ENCODE measurements at places on chromosomes 7 and 10.

DNA sequence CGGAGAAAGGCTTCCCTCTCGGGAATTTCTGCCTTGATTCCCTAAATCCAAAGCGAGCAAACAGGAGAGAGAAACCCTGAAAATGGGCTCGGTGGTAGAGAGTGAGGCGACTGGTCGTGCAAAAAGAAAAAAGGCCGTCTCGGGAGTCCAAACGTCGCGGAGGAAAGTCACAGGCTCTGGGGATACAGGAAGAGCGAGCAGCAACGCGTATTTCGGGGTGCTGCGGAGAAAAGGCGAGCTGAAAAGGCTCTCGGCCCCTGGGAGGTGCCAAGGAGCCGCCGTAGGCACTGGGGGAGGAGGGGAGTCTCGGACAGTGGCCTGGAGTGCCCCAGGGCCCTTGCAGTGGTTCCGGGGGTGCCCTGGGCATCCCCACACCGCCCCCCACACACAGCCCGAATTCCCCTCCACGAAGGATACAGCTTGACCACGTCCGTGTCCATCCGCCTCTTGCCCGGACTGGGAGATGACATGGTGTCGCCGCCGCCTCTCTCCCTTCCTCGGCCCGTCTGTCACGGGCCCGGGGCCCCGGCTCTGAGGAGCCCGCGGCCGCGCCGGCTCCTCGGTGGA is 591 bp downstream of the UBE2H start:
- H3K4me1 ChIP-seq: peaks cover 4% of the 10 kb centered on the region
- peak overlapping the region; percentile 86 for H3K4me3 ChIP-seq
- peak; percentile 56 for DNase-seq
- H3K27me3 ChIP-seq: no peaks in the 10 kb centered on the region
- peak overlapping the region; percentile 90 for H3K27ac ChIP-seq

DNA sequence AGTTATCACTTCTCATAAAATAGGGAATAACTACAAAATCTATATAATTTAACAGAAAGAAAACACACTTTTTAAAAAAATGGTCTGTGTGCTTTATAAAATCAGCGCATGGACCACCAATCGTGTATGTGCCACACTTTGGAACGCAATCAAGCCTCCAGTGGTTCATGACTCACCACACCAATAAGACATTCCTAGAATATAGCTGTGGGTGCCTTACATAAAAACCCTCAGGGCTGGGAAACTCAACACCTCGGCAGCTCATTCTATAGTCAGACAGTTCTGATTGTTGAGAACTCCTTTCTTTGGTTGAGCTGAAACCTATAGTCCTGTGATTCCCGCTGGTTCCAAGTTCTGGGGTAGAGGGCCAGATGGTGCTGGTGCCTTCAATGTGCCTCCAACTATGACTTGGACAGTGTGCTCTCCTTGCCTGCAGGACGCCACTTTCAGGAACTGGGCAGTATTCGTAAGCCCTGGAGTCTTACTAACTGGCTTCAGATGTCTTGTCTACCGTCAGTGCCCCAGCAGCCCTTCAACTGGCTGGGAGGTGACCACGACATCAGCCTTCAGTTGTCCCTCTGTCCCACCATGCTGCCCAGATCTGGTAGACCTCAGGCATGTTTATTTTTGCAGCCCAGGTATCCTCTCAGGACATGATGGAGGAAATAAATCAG is 135.7 kb upstream of the GDF10 start:
- no peaks in the 10 kb centered on the region for H3K4me1 ChIP-seq
- no peaks in the 10 kb centered on the region for H3K36me3 ChIP-seq
- no peak overlapping the region for H3K27ac ChIP-seq

DNA sequence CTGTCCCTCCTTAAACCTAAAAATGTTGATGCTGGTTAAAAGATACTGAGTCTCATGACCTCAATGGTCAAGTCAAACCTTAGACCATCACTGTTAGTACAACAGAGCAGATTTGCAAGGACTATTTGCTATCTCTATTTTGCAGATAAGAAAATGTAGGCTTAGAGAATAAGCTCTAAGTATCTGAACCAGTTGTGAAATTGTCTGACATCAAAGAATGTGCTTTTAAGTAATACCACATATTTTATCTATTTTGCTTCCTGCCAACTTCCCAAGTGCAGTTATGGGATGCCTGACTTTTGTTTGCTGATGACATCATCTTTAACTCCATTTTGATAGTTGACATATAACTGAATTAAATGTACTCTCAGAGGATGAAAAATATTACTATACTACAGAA is 83.6 kb upstream of the TMEM106B start:
- H3K27ac ChIP-seq: no peak overlapping the region
- DNase-seq: no peak
- H3K27me3 ChIP-seq: no peaks in the 10 kb centered on the region
- no peaks in the 10 kb centered on the region for H3K4me1 ChIP-seq

DNA sequence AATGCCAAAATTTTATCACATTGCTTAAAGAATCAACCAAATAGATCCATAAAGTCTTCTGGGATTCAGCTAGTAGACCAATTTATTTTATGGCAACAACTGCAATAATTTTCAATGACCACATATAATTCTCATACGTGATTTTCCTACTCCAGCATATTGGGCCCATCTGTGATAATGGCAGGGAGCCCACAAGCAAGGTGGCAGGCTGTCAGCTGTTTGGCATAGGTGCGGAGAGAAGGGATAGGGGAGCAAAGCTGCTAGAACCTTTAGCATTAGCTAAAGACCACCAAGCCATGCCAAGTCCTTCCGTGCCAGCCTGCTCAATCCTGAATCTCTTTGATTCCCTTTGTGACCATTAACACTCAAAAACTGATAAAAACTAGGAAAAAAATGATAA is 721.2 kb downstream of the XPNPEP1 start:
- no peak overlapping the region for H3K4me3 ChIP-seq
- H3K4me1 ChIP-seq: no peaks in the 10 kb centered on the region
- DNase-seq: no peak
- no peak overlapping the region for H3K27ac ChIP-seq

- no peaks in the 10 kb centered on the region for H3K36me3 ChIP-seq
- no peaks in the 10 kb centered on the region for H3K4me1 ChIP-seq
- no peak for DNase-seq
- H3K27me3 ChIP-seq: no peaks in the 10 kb centered on the region
These were observed 43.4 kb downstream of the TMEM130 start for GRCh38 chr7:98826387-98826786.

DNA sequence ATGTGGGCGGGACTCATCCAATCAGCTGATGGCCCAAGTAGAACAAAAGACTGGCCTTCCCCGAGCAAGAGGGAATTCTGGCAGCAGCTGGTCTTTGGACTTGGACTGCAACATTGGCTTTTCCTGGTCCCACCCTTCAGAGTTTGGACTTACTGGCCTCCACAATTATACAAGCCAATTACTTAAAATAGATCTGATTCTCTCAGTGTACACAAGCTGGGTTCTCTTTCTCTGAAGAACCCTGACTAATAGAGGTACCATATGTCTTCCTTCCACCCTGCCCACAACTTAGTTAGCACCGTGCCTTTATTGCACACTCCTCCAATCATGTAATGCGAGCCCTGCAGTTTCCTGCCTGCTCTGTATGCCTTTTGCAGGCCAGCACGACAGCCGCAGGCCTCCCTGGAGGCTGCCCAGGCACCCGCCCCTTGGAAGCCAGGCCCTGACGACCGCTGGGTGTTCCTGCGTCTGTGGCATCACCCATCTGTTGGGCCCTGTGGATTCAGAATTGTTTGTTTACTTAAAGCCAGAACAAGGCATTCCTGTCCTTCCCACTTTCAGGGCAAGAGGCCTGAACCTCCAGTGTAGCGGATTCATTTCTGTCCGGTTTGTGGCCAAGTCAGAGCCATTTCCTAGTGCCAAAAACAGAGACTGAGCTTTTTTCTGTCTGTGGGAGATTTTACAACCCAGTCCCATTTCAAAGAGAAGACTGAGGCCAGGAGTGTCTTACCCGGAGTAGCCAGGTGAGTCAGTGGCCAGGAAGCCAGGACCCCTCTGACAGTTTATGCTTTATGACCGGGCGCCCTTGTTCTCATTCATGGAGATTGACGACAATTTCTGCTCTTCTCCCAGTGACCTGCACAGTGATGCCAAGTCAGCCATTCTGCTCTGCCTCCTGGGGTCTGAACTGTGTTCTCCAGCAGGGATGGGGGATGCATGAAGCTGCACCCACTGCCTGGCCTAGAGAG is 968 bp upstream of the INMT start:
- no peaks in the 10 kb centered on the region for H3K4me1 ChIP-seq
- H3K36me3 ChIP-seq: no peaks in the 10 kb centered on the region
- no peak overlapping the region for H3K4me3 ChIP-seq
- H3K27me3 ChIP-seq: no peaks in the 10 kb centered on the region

- no peaks in the 10 kb centered on the region for H3K36me3 ChIP-seq
- H3K27me3 ChIP-seq: no peaks in the 10 kb centered on the region
- no peaks in the 10 kb centered on the region for H3K4me1 ChIP-seq
- H3K27ac ChIP-seq: no peak within 1 kb of the TSS
- peak within 1 kb of the TSS; percentile 79 for H3K4me3 ChIP-seq
- peak; percentile 64 for DNase-seq
These were observed at the start of gene HTRA1 for GRCh38 chr10:122461367-122461728. HTRA1 (plus strand) TSS chr10:122461553; CDS start chr10:122461653, 100 bp downstream.

DNA sequence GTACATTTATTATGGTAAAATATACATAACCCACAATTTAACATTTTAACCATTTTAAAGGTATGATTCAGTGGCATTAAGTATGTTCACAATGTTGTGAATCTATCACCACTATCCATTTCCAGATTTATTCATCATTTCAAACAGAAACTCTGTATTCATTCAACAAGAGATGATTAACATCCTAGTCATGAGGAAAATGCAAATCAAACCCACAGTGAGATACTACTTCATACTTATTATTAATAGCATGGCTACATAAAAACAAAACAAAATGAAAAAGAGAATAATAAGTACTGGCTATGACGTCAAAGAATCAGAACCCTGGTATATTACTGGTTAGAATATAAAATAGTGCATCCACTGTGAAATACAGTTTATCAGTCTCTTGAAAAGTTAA is 386.6 kb upstream of the POM121L12 start:
- DNase-seq: no peak
- H3K4me1 ChIP-seq: no peaks in the 10 kb centered on the region
- H3K27ac ChIP-seq: no peak overlapping the region
- no peaks in the 10 kb centered on the region for H3K36me3 ChIP-seq
- H3K27me3 ChIP-seq: no peaks in the 10 kb centered on the region
- H3K4me3 ChIP-seq: no peak overlapping the region

DNA sequence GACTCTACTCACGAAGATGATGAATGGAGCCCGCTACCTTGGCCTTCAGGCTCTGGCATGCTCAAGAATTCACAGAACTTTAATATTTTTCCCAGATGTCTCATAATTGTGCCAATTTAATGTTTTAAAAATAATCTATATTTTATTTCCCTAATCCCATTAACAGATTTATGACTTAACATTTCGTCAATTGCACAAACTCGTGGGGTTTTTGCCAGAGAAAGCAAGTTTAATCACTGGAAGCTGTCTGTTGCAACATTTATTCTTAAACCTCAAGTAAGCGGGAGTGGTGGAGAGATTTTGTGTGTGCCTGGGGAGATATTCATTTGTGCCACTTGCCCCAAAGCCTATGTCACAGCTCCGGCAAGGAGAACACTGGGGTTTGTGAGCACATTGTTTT is 117.9 kb downstream of the TEX36 start:
- H3K36me3 ChIP-seq: no peaks in the 10 kb centered on the region
- no peaks in the 10 kb centered on the region for H3K27me3 ChIP-seq
- no peak for DNase-seq
- H3K4me1 ChIP-seq: no peaks in the 10 kb centered on the region
- no peak overlapping the region for H3K4me3 ChIP-seq

DNA sequence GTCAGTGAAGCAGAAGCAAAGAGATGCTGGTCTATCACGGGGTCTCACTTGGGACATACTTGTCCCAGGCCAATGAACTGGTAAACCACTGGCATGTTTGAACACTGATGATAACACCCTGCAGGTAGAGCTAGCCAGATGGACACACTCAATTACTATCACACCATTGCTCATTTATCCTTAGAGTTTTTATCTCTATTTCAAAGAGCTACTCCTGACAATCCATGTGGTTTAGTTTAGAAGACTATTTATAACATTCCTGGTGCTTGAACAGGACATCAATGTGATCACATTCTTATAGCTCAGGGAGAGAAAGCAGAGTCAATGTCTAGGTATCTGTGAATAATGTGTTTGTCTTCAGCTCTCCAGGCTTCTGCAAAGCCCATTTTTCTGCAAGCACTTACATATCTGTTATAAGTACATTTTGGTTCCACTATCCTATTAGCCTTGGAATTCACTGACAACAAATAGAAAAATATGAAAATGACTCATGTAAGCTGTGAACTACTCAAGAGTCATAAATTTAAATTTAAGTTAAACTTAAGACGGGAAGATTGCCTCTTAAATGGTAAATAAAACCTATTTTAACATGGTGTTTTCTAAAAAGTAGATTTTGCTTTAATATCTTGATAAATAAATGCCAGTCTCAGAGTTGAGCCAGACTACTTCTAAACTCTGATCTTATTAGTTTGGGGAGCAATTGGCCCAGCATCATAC is 106.7 kb upstream of the MBL2 start:
- no peaks in the 10 kb centered on the region for H3K4me1 ChIP-seq
- no peaks in the 10 kb centered on the region for H3K27me3 ChIP-seq
- no peak overlapping the region for H3K4me3 ChIP-seq
- no peak for DNase-seq
- no peak overlapping the region for H3K27ac ChIP-seq
- H3K36me3 ChIP-seq: no peaks in the 10 kb centered on the region

GRCh38 chr10:71512312-71512711 is 115.6 kb downstream of the CDH23 start:
- H3K4me3 ChIP-seq: no peak overlapping the region
- H3K4me1 ChIP-seq: no peaks in the 10 kb centered on the region
- DNase-seq: no peak
- no peak overlapping the region for H3K27ac ChIP-seq
- no peaks in the 10 kb centered on the region for H3K27me3 ChIP-seq

- no peak for DNase-seq
- no peak overlapping the region for H3K27ac ChIP-seq
- H3K4me3 ChIP-seq: no peak overlapping the region
- no peaks in the 10 kb centered on the region for H3K27me3 ChIP-seq
These were observed 337.2 kb upstream of the LRGUK start for GRCh38 chr7:133789974-133790373.

GRCh38 chr10:4403638-4404252 is 422.3 kb upstream of the AKR1E2 start:
- H3K4me1 ChIP-seq: no peaks in the 10 kb centered on the region
- no peaks in the 10 kb centered on the region for H3K27me3 ChIP-seq
- no peaks in the 10 kb centered on the region for H3K36me3 ChIP-seq
- H3K27ac ChIP-seq: no peak overlapping the region
- no peak overlapping the region for H3K4me3 ChIP-seq

- H3K4me3 ChIP-seq: no peak overlapping the region
- no peak overlapping the region for H3K27ac ChIP-seq
- no peak for DNase-seq
- H3K36me3 ChIP-seq: no peaks in the 10 kb centered on the region
- H3K27me3 ChIP-seq: no peaks in the 10 kb centered on the region
- H3K4me1 ChIP-seq: no peaks in the 10 kb centered on the region
These were observed 51.3 kb upstream of the MAGI2 start for GRCh38 chr7:79504607-79505389.

Data from pancreas (tissue), 10 donors.